ENCODE measurements at places on chromosomes 1 and 21.
A peak's percentile ranks its signal among the peaks of the same experiment; 100 is the strongest.

DNA sequence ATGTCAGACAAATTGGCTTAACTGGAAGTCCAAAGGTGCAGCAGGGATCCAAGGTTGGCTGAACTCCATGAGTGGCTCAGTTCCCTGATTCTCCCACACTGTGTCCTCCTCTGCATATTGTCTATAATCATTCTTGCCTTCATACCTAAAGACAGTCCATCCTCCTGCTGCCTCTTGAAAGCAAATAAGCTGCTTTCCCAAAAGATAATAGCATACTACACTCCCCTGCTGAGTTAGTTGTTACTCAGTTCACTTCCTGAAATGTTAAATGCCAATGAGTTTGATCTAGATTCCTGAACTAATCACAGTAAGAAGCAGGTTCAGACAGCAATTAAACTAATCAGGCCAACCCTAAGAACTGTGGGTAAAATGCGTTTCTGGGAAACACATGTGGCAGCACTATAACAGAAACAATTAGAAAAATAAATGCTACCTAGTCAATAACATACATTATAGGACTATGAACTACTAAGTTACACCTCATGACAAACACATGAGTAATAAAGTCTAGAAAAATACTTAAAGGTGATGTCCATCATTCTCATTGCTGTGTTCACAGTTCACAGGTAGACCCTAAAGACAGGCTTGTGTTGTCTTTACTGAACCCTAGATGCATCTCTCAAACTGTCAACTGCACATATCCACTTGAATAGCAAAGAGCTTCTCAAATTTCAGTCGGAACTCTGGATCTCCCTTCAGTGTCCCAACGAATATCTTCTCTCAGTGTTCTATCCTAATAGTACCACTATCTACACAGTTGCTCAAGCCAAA, 50.8 kb upstream of the BOLA1 start:
- DNase-seq: no peak

- DNase-seq: no peak
These were observed 289.1 kb downstream of the PTBP2 start for GRCh38 chr1:97010566-97011264.

GRCh38 chr1:23910144-23910543, 3.0 kb downstream of the CNR2 start:
- DNase-seq: no peak

GRCh38 chr1:69697340-69697739, 129.6 kb downstream of the LRRC7 start:
- no peak for DNase-seq

DNA sequence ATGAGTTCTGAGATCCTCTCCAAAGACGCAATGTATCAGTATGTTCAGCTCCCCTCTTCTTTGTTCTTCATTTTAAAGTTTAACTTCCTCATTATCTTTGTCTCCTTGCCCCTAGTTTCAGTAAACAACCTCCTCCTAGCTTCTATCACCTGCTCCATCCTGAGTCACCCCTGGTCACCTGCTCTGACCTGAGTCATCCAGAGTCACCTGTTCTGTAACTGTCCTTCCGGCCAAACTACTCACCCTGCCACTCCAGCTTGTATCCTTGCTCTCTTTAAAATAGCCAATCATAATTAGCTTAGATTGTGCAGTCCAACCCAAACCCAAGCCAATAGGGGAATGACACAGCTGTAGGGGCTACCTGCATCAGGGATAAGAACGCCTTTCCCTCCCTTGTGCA, 332.0 kb downstream of the OLFM3 start:
- DNase-seq: no peak

GRCh38 chr1:161209790-161210409, 5.2 kb upstream of the FCER1G start:
- peak; percentile 32 for DNase-seq

DNA sequence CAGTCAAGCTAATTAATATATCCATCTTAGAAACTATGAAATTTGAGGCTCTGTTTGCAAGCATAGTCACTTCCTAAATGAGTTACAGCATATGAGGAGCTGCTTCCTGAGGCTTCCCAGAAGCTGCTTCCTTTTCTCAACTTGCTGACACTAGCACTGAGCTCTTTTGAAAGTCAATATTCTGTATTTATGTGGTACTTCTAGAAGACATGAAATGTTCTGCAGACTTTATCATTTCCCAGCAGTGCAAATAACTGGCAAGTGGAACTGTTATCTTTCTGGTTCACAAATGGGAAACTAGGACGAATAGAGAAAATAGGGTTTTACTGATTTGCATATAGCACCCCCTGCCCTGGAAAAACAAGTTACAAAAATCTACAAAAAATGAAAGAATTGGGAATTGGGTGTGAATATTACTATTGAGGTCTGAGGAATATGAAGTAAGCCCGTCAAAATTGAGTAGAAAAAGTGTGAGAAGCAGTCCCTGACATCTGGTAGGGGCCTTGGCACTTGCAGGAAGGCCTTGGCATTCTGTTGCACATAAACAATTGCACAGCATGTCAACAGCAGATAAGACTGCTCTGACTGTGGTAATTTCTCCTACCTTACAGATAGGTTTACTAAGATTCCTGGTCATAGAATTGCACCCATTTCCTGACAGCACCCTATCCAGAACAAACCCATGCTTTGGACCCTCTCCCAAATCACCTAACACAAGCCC, 7.1 kb downstream of the GIPC2 start:
- no peak for DNase-seq

GRCh38 chr1:109265741-109266330, 16.5 kb downstream of the CELSR2 start:
- no peak for DNase-seq

GRCh38 chr1:19113697-19114092, 96.4 kb downstream of the UBR4 start:
- no peak for DNase-seq

GRCh38 chr1:97252076-97252475, 530.5 kb downstream of the PTBP2 start:
- DNase-seq: no peak

GRCh38 chr1:5623399-5623798, 368.8 kb downstream of the NPHP4 start:
- no peak for DNase-seq

- DNase-seq: no peak
These were observed 348.7 kb downstream of the CHRM3 start for GRCh38 chr1:239735111-239735510.

GRCh38 chr1:22841860-22842281, 130.8 kb downstream of the LACTBL1 start:
- peak; percentile 34 for DNase-seq

- DNase-seq: no peak
These were observed 62.0 kb downstream of the BCAR3 start for GRCh38 chr1:93619507-93620171.

GRCh38 chr1:227841096-227841495, 25.6 kb downstream of the PRSS38 start:
- no peak for DNase-seq

GRCh38 chr1:230827801-230828200, 40.5 kb downstream of the C1orf198 start:
- no peak for DNase-seq
